D721Med (cell line): ENCODE measurements at places on chromosomes 5 and 9.

DNA sequence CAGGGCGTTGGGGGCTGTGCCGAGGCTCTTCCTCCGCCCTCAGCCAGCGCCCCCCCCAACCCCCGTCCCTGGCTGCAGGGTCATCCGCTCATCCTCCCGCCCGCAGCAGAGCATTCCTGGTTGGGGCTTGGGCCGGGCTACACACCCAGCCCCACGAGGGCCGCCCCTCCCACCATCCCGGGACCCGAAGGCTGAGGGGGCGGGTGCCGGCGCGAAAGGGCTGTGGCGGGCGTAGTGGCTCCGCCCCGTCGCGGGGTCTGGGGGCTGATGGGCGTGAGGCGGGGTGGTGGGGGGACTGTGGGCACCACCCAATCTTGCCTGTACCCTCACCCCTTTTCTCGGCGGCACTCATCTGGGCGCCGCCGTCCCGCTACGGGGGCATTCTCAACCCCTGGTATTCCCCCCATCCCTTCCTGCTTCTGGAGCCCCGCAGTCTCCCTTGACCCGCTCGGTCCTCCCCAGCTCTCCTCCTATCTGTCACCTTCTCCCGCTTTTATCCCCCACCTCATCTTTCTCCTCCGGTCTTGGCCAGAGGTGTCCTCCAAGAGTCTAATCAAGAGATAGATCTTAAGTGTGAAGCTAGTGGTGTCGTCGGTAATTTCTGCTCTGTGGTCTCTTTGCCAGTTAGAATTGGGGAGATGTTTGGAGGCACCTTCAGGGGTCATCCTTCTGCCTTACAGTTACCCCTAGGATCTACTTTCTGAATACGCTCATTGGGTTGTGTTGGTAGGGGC lies 1.6 kb downstream of the FER start:
- DNase-seq, result no peak

- no peak for DNase-seq
These were observed 76.6 kb upstream of the DAB2 start for GRCh38 chr5:39501397-39501796.

DNA sequence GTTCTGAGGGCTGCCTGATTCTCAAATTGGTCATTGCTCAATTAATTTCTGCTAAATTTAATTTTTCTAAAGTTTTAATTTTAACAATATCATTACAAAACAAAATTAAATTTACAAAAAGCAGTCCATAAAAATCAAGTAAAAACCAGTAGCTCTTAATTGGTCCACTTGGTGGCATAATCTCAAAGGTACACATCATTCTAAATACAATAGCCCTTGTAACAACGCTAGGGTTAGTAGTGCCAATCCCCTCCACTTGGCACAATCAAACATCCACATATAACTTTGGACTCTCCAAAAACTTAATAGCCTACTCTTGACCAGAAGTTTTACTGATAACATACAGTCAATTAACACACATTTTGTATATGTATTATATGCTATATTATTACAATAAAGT lies 1.9 kb upstream of the NDUFB6 start:
- no peak for DNase-seq

DNA sequence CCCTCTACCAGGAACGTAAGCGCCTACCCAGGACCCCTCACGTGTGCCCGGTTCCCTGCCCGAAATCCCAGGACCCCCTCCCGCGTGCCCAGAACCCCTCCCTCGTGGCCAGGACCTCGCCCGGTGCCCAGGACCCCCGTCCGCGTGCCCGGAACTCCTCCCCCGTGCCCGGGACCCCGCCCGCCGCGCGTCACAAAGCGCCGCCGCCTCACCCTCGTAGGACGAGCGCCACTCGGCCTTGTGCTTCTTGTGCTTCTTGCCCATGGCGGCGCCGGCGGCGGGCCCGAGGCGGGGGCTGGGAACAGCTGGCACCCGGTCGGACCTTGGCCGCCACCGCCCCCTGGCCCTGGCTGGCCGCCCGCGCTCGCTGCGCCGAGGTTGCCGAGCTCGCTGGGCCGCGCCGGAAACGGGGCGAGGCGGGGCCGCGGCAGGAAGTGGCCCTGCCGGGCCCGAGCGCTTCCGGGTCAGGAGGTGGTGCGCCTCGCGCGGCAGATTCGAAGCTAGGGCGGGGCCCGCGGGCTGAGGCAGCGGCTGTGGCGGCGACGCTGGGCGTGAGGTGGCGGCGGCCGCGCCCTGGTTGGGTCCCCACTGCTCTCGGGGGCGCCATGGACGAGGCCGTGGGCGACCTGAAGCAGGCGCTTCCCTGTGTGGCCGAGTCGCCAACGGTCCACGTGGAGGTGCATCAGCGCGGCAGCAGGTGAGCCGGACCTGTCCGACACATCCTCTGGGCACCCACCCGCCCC lies at the start of the genes BRD9 and TRIP13:
TSS of gene BRD9 (minus strand) at position 408 of the 743 bp plus-strand sequence. CDS start at position 264, 144 bp downstream.
TSS of gene TRIP13 (plus strand) at position 491 of the 743 bp plus-strand sequence. CDS start at position 606, 115 bp downstream.
- DNase-seq, result peak; percentile 97

- DNase-seq, result no peak
These were observed 28.2 kb downstream of the PRELID2 start for GRCh38 chr5:145806923-145807322.

DNA sequence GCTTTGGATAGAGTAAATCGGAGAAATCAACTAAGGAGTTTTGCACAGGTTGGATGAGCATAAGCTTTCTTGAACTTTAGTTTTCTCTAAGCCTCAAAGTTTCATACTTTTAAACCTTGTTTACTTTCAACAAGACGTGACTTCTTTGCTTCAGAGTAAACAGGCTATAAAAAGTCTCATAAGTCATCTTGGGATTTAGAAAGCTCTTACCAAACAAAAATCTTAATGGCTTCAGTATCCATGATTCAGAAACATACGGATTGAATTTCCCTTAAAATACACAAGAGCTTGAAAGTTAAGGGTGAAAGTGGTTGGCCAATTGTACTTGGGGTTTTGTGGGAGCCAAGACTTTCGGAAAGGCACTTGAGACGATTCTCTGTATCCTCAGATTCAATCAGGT lies 270.9 kb upstream of the ANKH start:
- no peak for DNase-seq

DNA sequence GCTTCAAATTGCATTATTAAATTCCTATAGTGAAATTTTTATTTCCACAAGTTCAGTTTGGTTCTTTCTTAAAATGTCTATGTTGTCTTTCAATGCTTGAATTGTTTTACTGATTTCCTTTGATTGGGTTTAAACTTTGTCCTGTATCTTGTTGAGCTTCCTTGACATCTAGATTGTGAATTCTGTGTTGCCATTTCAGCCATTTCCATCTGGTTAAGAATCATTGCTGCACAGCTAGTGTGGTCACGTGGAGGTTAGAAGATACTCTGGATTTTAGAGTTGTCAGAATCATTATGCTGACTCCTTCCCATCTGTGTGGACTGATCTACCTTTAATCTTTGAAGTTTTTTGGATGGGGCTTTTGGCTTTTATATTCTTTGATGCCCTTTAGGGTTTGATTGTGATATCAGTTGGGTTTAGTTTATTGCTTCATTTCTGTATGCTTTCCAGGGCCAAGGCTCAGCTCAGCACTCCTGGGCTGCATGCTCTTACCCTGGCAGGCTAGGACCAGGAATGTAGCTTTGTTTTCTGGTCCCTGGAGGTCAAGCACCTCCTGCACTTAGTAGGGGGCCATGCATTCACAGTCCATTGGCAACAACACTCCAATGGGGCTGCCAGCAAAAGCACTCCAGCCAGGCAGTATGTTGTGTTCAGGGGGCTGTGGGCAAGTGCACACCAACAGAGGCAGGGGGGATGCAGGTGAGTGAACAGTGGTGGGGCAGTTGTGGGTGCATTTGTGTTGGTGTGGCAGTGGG lies 141.4 kb downstream of the PRR16 start:
- DNase-seq, result no peak

DNA sequence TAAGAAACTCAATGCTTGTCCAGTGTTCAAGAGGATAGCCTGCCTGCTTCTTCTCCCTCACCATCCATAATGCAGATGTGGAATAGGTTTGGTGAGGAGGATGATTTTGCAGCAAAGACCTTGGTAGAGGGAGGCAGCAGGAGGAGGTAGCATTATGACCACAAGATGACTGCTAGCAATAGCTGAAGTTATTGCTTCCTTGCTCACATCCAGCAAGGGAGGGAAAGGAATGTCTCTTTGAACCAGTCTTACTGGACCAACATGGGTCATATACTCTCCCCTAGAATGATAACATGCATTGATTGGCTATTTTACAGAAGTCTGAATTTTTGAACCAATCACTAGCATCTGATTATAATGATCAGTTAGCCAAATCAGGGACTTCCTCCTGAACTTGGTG lies 607.6 kb downstream of the EBF1 start:
- DNase-seq, result no peak

- peak; percentile 81 for DNase-seq
These were observed at the start of gene ENTPD8 for GRCh38 chr9:137441289-137441934. Gene ENTPD8, minus strand, starts transcription at chr9:137441357. Its CDS starts 3,072 bp downstream, at chr9:137438285.

GRCh38 chr5:171131497-171131896 lies 177.6 kb upstream of the TLX3 start:
- no peak for DNase-seq

GRCh38 chr5:102767862-102768261 lies 12.8 kb downstream of the PAM start:
- no peak for DNase-seq

DNA sequence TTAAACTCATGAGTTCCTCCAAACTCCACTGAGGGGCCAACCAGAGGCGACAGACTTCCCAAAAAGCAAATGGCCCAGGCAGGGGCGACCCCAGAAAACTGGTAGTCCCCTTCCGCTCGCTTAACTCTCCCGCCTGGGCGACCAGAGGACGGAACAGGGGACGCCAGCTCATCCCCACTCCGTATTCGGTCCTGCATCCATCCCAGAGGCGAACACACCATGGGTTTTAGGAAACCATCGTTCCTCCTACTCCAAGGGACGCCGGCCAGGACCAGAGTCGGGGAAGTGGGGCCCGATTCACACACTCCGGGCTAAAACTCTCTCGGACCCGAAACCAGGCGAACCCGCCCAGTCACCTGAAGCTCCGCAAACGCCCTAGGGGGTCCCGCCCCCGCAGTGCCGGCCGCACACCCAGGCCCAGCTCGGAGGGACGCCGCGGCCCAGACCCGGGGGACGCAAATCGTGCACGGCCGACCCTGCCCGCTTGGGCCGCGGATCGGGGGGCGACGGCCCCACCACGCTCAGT lies 478 bp downstream of the TEX10 start:
- DNase-seq, result no peak

- no peak for DNase-seq
These were observed 32.0 kb downstream of the PLPP1 start for GRCh38 chr5:55502759-55503158.

DNA sequence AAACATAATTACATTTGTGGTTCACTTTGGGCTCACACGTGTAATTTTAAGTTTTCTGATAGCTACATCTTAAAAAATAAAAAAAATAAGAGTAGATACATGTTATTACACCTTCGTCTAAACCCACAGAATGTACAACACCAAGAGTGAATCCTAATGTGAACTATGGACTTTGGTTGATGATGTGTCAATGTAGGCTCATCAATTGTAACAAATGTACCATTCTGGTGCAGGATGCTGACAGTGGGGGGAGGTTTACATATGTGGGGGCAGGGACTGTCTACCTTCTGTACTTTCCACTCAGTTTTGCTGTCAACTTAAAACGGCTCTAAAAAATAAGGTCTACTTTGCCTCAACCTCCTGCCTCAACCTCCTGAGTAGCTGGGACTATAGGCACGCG lies 2.5 kb upstream of the RECK start:
- DNase-seq, result no peak

DNA sequence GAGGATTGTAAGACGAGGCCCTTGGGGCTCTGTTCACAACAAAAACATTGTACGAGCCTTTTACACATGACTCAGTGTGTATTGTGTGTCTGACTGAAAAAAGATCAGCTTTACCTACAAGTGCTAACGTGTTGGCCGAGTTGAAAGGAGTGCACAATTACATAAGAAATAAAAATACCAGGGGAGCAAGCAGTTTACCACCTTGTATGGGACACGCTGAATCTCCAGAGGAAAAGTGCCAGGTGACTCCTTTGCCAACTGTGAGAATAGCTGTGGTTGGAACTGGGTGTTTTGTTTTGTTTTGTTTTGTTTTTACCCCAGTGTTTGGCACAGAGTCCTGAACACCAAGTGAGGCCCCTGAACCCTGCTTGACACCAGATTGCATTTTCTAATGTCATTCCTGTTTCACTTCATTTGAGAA lies 32.8 kb upstream of the ZSWIM6 start:
- no peak for DNase-seq

GRCh38 chr5:169970339-169970738 lies 10.0 kb downstream of the INSYN2B start:
- no peak for DNase-seq

GRCh38 chr5:131272724-131273123 lies 8.9 kb downstream of the CDC42SE2 start:
- DNase-seq, result no peak

- DNase-seq, result no peak
These were observed 42.0 kb downstream of the SHB start for GRCh38 chr9:38026840-38027527.

- no peak for DNase-seq
These were observed 69.2 kb upstream of the S1PR3 start for GRCh38 chr9:88922091-88922490.

DNA sequence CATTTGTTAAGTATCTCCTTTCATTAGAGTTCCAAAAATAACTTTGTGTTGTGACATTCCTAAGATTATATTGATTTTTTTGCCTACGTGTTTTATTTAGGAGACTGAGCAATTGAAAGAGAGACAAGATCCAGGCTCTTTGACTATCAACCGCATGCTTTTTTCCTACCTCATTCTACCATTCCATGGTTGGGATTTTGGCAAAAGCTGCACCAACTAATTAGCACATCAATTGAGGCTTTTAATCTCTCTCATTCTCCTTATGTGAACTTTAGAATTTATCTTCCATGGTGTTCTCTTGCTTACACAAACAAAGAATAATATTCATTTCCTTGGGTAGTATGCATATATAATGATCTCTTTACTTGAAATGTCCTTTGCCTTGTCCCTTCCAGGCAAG lies 338.7 kb upstream of the SMC2 start:
- DNase-seq, result no peak

DNA sequence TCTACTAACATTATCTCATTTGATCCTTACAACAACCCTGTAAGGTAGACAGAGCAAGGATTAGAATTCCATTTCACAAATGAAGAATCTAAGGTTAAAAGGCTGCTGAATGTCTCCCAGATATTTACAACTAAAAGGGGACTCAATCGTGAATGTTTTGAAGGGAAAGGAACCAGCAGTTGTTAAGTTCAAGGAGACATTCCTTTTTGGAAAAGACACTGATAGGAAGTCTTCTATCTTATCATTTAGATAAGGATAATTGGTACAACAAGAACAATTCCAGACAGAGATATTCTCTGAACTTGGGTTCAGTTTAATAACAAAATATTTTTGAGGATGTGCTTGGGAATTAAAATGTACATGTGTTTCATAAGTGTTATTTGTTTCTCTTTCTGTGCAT lies 37.5 kb upstream of the CER1 start:
- no peak for DNase-seq

- DNase-seq, result no peak
These were observed 8.7 kb upstream of the C5orf34 start for GRCh38 chr5:43523662-43524072.

DNA sequence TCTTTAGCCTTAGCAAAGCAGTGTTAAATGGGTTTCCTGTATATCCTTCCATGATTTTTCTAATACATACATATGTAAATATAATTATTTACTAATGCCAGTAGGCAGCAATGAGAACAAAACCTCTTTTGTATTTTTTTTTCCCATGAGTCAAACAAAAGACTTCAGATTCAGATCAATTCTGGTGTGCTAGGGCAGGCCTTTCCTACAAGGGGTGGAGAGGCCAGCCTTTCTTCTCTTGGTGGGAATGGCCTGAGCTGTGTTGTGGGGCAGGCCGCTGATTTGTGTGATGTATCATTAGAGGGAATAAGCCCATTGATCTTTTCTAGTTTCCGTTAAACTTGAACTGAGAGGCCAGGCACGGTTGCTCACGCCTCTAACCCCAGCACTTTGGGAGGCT lies 115.5 kb upstream of the DMRT1 start:
- DNase-seq, result no peak

- no peak for DNase-seq
These were observed 156.4 kb downstream of the CACNA1B start for GRCh38 chr9:138033950-138034349.
